ENCODE measurements at places on chromosomes 2 and 18.

GRCh38 chr2:72859831-72860262, 27.4 kb upstream of the SPR start:
- peak; percentile 28 for DNase-seq

- DNase-seq = no peak
Measured at GRCh38 chr18:12843420-12844350, 40.4 kb downstream of the PTPN2 start.

DNA sequence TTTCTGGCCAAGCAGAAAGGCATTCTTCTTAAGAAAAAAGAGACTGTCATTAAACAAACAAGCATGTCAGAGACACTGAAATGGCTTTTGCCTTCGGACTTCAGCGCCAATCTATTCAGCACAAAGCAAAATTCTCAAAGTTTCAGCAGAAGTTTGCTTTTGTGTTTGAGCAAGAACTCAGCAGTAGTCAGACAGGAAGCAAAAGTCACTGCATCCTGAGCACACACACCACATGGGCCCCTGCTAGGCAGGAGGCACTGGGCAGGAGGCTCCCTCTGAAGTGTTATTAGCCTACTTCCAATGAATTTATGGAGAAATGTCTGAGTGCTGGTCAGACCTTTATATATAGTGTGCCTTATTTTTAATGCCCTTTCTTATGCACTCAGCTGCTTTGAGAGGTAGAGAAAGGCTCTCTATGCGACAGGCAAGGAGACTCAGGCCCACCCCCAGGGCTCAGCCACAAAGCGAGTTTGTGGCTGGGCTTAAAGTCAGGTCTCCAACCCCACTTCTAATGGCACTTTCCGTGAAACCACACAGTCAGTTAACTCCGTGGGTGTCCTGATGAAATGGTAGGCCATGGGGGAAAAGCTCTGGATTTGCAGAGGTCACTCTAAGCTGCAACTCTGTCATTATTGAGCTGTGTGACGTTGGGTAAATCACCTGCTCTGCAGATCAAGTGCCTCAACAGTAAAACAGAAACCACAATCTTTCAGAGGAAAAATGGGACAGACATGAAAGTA, 161.0 kb upstream of the TMEM200C start:
- no peak for DNase-seq

GRCh38 chr18:55576001-55576400, 12.0 kb downstream of the TCF4 start:
- DNase-seq = no peak

- no peak for DNase-seq
Measured at GRCh38 chr18:44945888-44946401, 265.3 kb downstream of the SETBP1 start.

GRCh38 chr18:5693699-5694294, 150.0 kb upstream of the EPB41L3 start:
- no peak for DNase-seq

DNA sequence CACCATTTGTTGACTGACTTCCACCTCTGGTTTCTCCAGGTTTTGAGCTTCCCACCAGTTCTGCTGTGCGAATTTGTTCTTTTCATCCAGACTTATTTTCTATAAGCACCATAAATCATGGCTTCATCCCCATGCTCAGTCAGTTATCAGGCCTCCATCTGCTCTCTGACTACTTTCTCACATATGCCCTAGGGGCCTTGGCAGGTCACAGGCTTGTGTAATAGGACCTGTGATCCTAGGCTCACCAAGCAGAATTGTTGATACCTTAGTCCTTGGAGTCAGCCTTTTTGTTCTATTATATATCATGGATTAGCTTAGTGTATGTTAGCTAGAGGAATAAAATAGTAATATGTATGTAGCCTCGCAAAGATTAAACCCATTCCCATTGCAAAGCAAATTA, 284.2 kb upstream of the TANK start:
- no peak for DNase-seq

GRCh38 chr18:56322406-56322805, 316.0 kb downstream of the TXNL1 start:
- DNase-seq = no peak

GRCh38 chr18:41315134-41315533, 639.9 kb upstream of the PIK3C3 start:
- no peak for DNase-seq

- DNase-seq = no peak
Measured at GRCh38 chr18:12257996-12258718, 4.0 kb downstream of the CIDEA start.

- DNase-seq = no peak
Measured at GRCh38 chr2:72895759-72896281, 8.6 kb downstream of the SPR start.

DNA sequence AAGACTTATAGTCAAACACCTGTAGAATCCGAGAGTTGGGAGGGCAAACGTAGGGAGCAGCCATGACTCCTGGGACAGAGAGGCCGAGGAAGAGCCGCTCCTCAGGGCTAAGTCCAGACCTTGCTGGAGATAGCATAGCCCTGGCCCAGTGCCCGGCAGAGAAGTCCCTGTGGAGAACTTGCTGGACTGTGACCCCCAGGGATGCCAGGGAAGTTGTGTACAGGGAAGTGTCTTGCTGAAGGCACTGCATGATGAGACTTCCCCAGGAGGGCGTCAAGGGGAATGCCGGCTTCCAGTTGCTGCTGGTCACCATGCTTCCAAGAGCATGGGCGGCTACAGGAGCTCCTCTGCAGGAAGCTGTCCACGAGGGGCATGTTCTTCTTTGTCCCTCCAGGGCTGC, 8.6 kb upstream of the CNDP1 start:
- DNase-seq = no peak

- no peak for DNase-seq
Measured at GRCh38 chr2:84801811-84802210, 79.1 kb downstream of the TRABD2A start.

DNA sequence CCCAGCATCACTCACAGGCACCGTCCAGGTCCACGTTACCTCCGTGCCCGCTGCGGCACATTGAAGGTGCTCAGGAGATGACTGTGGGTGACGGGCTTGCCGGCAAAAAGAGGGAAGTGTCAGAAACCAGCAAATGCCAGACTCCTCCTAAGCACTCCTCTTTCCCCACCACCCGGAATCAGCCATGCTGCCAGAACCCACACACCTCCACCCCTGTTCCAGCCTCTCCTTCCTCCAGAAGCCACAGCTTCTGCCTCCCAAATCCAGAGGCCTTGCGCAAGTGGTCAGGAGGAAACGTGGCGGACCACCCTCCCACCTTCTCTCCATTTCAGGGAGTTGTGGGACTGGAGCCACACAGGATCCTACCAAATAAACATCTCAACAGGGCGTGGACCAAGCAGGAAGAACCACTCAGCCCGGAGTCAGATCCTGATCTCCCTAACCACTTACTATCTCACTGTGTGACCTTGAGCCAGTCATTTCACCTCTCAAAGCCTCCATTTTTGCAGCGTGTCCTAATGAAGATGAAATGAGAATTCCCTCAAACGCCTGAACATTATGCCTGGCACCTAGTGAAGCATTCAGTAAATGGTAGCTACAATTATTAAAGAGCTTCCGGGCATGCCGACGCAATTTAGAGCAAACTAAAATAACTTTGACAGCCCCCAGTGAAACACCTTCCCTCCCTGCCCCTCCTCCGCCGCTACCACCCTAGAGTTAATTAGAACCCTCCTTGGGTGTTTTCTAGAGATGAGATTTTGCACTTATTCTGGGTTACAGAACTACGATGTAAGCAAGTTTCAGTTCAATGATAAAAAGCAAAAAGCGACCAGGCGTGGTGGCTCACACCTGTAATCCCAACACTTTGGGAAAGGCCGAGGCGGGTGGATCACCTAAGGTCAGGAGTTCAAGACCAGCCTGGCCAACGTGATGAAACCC, 32.9 kb downstream of the SMAD7 start:
- DNase-seq = no peak

DNA sequence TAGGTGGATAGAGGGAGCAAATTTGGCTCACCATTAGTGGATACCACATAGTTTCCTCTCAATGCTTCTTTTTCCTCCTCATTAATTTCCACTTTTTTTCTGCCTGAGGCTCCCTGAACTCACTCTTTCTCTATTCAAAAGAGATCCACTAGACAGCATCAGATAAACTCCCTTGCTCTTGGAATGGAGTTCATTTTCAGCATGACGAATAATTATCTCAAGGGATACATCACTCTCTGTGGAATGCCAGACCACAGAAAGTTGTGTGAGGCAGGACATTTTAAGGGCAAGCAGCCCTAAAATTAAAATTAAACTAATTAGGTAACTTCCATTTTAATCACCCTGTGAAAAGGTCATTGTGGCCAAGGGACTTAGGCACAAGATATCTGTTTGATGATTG, 1920.1 kb upstream of the CELF4 start:
- DNase-seq = no peak

GRCh38 chr2:55804535-55804934, 110.9 kb upstream of the PNPT1 start:
- no peak for DNase-seq

- no peak for DNase-seq
Measured at GRCh38 chr18:52715421-52715820, 375.4 kb downstream of the DCC start.

DNA sequence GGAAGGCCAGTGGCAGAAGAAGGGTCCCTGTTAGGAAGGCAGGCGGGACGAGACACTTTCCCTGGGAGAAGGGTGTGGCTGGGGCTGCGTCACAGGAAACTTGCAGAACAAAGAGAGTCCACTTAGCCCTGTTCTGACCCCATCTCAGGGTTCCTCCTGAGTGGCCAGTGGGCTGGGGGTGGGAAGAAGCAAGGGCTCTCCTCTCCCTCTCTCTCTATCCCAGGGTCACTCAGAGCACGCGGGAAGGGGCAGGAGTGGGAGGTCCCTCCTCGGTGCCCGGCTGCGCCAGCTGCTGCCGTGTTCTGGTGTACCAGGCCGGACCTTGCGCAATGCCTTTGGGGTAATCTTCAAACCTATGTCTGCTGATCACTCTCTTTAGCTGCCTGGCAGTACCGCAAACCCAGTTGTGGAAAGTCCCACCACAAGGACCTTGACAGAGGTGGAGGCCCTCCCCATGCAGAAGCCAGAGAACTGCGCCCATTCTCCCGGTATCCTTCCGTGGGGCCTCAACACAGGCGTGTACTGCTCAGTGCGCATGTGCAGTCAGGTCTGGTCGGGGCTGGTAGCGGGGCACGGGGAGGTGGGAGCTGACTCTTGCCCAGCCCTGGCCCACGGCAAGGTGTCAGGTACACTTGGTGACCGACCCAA, 47.8 kb upstream of the ST3GAL5 start:
- no peak for DNase-seq

DNA sequence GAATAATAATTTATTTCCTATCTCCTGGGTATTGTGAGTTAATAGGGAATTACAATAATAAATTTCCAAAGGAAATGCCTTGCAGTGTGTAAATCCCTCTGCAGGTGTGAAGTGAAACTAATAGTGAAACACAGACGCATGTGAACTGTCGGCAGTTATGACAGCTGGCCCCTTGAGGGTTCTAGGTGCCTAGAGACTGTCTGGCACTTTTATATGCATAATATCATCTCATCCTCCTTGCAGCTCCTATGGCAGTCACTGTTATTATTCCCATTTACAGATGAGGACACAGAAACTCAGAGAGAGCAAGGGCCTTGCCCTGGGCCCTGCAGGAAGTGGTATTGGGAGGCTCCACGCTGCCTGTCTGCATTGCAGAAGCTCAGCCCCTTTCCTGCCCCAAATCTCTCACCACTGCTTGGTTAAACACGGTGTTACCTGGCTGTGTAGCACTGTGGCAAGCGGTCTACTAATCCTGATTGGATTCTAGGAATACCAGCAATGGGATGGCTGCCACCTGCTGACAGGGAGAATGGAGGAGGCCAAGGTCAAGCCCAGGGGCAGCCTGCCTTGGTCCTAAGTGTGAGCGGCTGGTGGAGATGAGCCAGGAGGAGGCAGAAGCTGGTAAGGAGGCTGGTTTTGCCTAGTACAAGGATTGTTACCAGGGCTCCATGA, 32.8 kb upstream of the ACKR3 start:
- peak; percentile 31 for DNase-seq

DNA sequence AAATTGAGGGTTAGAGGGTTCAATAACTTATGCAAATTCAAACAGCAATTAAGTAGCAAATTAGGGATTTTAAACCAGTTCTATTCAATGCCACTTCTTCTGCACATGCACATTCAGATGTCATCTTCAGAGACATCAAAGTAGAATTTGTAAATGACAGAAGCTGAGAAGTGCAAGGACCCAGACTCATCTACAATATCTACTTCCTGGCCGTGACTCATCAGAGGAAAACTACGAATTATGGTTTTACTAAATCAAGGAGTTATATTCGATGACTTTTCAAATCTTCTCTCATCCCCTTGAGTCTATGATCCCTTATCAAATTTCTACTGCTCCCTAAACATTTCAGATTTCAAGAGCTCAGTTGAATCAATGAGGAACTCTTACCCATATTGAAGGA, 20.0 kb upstream of the STAT4 start:
- no peak for DNase-seq

DNA sequence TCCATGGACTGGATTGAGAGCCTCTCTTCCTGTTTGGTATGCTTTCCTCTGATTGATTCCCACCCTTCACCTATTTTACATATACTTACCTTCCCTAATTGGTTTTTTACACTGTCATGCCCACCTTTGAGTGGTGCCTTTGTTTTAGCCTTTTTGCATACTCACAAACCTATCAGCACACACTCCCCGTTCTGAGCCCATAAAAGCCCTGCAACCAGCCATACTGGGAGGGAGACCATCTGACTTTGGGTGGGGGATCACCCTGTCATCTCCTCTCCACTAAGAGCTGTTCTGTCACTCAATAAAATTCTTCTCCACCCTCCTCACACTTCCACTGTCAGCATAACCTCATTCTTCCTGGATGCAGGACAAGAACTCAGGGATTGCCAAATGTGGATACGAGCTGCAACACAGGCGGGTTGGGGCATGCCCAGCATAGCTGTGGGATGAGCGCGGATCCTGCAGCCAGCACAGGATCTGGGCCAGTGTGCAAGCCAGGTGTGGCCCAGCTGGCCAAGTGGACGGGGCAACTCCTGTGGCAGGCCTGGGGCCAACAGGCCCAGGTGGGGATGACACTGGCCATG, 9.4 kb upstream of the MOB1A start:
- no peak for DNase-seq

GRCh38 chr2:241379481-241380480, 23.7 kb downstream of the FARP2 start:
- DNase-seq = no peak

DNA sequence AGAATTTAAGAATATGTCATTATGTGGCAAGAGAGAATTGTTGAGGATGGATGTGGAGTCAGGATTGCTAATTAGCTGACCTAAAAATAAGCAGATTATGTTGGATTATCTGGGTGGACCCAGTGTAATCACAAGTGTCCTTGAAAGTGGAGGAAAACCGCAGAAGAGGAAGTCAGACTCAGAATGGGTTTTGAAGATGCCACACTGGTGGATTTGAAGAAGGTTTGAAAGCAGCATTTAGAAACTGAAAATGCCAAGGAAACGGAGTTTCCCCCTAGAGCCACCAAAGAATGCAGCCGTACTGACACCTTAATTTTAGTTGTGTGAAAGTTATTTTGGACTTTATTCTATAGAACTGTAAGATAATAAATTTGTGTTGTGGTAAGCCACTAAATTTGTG, 41.6 kb upstream of the DPP10 start:
- no peak for DNase-seq

- DNase-seq = no peak
Measured at GRCh38 chr2:11547912-11548497, 14.2 kb downstream of the GREB1 start.
